Stimulated activated CD4-positive, alpha-beta T cell treated with anti-CD3 and anti-CD28 coated beads, Interleukin-4, amount 100 ng/mL, for 1 hour (primary cell): ENCODE measurements at places on chromosomes 12 and 14.

DNA sequence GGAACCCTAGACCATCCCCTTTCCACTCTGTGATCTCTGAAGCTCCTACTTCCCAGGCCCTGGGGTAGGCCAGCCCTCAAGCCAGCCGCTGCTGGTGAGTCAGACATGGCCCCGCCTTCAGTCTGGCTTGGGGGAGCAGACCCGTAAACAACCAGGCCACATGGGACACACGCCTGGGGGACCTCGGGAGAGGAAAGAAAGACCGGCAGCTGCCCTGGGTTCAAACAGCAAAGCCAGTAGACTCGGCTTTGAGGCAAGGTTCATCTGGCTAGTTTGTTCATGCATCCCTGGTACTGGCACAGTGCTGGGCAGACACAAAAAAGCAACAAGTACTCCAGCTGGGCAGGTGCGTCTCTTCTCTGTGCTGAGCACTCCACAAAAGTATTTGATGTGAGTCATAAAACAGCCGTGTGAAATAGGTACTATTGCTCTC is 101.9 kb downstream of the SETD3 start:
- DNase-seq: no peak

DNA sequence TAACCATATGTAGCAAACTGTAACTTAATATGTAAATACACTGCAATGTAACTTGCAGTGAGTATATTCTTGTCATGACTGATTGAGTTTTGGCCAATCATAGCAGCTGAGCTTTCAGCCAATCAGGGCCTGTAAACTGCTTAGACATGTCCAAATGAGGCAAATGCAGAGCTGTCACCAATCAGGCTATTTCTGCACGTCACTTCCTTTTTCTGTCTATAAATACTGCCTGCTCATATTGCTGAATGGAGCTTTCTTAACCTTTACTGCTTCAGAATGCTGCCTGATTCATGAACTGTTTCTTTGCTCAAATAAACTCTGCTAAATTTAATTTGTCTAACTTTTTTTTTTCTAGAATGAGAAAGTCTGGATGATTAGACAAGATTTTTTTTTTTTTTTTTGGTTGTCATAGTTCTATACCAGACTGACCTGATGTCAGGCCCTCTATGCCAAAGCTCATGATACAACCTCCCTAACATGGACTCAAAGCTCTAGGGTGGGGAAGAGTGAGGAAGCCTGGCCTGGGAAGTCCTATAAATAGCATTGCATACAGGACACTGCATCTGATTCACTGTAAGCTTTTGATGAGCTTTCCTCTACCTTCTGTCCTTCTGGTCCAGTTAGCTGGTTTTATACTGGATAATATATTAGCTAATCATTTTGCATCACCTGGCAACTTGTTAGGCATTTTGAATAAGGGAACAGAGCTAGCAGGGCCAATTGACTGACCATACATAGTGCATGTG is 12.0 kb downstream of the MGP start:
- DNase-seq: no peak

DNA sequence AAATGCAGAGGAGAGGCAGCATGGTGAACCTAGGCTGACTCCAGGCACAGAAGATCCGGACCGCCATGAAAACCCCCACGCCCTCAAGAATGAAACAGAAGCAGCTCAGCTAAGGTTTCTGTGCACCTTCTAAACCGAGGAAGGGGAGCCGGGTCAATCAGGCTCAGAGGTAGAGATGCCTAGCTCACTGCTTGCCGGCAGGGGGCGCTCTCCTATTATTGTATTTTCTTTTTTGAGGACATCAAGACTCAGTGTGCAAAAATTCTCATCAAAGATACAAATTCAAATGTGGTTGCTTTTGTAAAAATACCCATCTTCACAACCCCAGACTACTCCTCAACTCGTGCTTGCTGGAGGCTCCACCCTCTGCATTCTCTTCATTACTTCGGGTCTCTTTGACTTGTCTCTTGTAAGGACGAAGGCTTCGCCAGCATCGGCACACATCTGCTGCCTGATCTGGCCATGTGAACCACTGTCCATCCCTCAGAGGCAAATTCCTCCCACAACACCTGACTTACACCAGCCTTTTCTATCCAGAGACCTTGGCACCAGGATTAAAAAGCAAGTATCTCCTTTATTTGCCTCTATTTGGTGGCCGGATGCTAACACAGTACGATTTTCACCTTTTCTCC is 33.4 kb upstream of the RNASE3 start:
- peak; percentile 78 for DNase-seq

DNA sequence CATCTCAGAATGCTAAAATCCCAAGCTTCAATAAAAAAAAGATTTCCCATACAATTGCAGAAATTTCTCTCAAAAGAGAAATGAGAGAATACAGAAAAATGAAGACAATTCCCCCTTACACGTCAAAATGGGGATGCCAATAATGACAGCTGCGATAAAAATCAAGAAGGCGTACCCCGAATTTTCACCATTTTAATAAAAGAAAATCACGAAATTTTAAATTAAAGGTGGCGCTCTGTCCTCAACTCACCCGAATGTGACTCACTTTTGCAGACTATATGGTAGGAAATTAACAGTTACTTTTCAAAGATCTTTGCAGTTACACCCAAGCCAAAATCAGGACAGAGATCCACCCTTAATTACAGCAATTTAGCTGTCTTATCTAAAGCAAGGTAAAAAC is 2.1 kb downstream of the ATP2B1 start:
- DNase-seq: no peak

- no peak for DNase-seq
Observed at GRCh38 chr12:30043151-30043847, 259.6 kb upstream of the TMTC1 start.

DNA sequence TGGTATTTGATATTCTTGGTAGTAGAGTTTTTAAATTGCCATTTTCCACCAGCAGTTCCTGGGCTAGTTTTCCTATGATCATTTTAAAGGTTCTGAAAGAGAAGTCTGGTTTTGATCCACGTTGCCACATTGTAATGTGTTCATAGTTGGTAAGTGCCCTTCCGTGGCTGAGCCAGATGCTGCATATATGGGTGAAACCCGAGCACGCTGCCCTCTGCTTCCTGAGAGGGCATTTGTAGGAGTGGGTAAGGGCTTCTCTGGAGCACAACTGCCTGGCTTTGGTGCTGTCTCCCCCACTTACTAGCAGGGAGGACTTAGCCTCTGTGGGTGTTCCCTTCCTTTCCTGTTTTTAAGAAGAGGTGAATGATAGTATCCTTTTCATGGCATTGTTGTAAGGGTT is 7.1 kb downstream of the SNRNP35 start:
- DNase-seq: no peak

- no peak for DNase-seq
Observed at GRCh38 chr14:56400109-56400825, 179.3 kb upstream of the TMEM260 start.

GRCh38 chr14:77281852-77282410 is 10.9 kb upstream of the NGB start:
- no peak for DNase-seq

- DNase-seq: peak; percentile 85
Observed at GRCh38 chr12:107320033-107320928, 226.9 kb upstream of the CRY1 start.

- DNase-seq: no peak
Observed at GRCh38 chr12:27243006-27243405, 1.1 kb upstream of the STK38L start.

DNA sequence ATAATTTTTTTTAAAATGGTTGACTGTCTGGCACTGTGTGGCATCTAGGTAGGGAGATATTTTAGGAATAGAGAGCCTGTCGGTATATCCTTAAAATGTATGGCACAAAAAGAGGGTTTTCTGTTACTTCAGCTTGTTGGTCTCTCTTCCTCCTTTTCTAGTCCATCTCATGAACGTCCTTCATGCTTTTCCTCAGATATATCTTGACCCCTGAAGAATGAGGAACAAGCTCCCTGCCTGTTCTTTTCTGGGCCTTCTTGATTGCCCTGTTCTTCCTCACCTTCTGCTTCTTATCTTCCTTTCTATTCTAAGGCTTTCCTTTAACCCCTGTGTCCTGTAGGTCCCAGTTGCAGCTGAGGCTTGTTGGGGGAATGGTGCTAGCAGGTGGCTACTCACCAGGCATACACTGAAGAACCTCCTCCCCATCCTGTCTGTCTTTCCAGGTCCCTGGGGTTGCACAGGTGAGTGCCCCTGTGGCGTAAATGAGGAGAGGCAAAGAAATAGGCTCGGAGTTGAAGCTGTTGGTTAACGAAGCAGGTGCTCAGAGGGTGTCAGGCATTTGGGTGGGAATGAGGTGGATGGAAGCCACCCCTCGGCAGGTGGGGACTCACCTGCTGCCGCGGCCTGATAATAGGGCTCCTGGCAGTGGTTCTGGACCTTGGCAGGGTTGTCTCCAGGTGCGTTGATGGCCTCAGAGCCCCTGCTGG is 7.2 kb upstream of the C1R start:
- DNase-seq: no peak

GRCh38 chr14:26846388-26846787 is 248.6 kb upstream of the NOVA1 start:
- no peak for DNase-seq

DNA sequence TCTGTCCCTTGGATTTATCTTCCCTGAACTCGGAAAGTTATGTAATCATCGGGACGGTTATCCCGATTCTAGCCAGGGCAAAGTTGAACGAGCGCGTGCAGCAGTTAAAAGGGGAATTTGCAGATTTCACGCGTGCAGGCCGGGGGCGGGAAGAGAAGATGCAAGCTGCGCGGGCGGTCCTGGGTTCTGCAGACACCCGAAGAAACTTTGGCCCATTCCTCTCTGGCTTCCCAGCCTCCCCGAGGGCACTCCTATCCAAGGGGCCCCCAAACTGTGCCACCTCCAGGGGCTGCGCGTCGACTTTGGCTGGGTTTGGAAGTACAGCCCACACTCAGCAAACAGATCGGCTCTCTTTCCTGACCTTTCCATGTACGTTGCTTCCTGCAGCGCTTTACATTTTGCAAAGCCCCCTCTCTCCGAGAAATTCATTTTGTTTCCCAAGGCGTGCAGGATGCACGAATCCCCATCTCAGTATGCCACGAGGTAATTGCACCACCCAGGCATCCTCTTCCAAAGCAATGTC is 941 bp upstream of the PPP1CC start:
- peak; percentile 12 for DNase-seq

- no peak for DNase-seq
Observed at GRCh38 chr12:7131502-7131866, 1.3 kb downstream of the CLSTN3 start.

- no peak for DNase-seq
Observed at GRCh38 chr14:23437133-23438100, 2.0 kb upstream of the MYH7 start.

DNA sequence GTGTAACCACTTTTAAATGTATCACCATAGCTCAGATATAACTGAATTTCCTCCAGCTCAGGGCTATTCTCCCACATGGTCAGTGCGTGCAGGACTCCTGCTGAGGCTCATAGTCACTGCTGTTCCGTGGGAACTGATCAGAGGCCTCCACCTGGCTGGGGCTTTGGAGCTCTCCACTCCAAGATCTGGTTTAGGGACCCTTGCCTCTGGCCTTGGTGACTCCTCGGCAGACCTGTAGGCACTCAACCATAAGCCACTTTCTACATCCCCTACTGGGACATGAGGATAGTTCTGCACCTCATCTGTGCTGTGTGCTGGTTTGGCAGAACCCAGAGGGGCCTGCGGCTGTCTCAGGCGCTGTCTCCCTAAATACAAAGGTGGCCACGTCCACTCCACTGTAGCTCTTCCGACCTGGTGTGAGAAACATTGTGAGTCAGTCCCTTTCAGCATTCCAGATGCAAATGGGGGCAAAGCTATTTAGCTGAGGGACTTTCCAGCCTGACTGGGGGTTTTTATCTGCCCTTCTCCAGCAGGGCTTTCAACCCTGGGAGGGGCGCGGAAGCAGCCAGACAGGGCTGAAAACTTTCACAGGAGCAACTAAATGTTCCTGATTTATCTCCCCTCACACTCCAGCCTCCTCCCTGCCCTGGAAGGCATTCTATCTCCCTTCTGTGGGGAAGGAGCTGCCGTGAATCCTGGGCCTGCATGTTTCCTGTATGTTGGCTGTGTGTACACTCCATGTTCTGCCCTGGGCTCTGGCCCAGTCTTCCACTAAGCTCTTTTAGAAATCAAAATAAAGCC is 218.3 kb upstream of the DAAM1 start:
- DNase-seq: no peak

GRCh38 chr12:80118565-80119324 is 19.4 kb downstream of the OTOGL start:
- DNase-seq: no peak

DNA sequence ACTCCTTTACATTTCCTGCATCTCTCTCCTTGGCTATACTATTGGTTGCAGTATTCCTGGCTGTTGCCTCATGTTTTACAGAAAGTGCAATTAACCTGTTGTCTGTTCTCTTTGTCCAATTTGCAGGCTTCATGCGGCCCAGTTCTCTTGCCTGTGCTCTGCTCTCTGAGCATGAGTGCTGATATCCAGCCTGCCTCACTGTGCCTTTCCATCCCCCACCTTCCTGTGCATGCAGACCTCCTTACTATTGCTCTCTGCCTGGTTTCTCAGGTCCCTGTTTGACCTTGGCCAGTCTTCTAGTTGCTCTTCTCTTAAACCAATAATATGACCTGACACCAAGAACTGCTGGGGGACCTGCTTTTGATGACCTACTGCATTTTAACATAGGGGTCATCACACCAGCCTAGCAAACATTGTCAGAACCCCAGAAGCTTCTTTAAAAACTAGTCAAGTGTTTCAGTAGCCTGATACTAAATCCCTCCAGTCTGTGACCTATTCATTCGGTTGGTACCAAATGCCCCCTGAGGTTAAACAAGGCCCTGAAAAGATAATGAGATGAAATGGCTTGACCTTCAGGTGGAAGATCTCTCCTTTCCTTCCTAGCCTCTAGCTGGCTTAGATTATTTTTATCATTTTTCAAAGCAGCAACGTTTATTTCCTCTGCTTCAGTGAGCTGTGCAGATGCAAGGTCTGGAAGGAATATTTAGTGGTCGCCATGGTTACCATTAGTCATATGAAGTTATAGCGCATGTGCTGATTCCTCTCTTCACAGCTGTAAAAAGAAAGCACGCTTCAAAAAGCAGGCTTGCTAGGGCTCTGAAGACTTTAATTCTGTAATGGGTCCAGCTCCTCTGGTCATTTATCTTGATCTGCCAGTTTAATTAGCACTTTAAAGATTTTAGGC is 216.5 kb downstream of the PHLDA1 start:
- no peak for DNase-seq

DNA sequence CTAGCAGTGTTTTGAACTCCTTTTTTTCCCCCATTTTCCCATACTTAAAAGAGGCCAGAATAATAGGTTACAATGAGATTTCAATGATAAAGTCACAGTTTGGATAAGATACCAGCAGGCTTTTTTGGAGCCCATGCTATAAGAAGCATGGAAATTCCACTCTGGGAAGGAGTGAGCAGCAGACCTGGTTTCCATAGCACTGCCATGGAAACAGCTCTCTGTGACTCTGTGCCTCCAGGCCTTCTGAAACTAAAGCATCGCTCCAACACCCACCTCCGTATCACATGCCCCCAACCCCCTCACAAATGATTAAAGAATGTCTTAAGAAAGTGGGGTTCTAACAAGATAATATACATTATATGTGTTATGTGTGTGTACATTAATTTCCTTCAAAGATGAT is 165.0 kb downstream of the GRIN2B start:
- no peak for DNase-seq

GRCh38 chr14:72986857-72987256 is 40.0 kb downstream of the ZFYVE1 start:
- no peak for DNase-seq
